Nucleus accumbens (tissue), 56 donors: ENCODE measurements at places on chromosomes 3 and 15.

DNA sequence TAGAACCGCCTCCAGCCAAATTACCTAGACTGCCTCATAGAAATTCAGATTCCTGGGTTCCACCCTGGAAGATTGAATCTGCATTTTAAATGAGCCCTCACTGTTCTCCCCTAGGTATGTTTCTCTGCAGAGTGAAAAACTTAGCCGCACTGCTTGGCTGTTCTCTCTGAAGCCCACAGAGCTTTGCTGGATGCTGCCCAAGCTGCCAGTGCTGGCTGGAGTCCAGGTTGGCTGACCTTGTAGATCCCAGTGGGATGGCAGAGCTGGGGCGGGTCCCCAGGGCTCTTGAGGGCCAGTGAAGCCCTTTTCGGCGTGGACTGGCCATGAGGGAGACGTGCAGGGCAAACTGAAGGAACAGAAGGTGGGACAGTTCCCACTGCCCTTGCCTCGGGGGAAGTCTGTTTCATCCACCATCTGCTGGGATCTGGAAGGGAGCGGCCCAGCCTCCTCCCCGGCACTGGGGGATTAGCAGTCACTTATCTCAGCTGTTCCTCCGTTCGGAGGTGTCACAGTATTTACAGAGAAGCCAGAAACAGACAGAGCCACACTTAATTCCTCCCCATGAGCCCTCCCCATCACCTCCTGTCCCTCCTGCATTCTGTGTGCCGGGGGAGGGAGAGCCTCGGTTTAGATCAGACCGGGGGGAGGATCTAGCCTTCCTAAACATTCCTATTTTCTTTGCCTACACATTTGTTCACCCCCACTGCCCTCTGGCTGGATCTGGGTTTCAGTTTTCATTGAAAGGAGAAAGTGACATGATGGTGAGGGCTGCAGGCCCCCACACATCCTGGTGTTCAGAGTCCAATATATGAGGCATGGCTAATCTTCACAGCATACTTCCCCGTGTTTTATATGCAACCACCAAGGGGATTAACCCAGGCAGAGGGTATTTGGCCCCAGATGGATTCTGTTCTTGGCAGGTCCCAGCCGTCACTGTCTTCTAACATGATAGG lies 4.1 kb upstream of the ACTC1 start:
- no peak for DNase-seq

GRCh38 chr3:65030847-65031463 lies 343.2 kb upstream of the ADAMTS9 start:
- DNase-seq, result no peak

DNA sequence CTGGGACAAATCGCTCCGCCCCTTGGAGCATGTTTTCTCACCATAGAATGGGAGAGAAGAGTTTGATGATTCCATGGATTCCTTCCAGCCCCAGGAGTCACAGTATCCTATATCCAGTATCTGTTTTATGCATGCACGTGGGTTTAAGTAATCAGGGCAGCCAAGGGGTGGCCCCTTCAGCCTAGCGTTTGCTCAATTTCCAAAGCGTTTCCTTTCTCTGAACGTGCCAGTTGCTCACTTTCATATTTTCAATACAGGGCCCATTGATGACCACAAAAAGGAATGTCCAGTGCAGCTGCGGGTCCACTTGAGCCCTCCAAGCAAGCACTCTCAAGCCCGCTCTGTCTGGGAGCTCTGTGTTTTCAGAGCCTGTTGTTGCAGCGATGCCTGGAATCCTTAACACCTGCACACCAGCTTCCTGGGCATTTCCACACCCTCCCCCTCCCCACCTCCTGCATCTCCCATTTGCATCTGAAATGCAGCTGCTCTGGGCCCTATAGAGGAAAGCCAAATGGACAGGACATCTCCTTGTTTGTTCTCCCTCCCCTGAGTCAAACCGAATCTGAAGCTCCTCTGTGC lies 164.3 kb upstream of the LPP start:
- DNase-seq, result no peak

- no peak for DNase-seq
These were observed 173.2 kb upstream of the CHRM5 start for GRCh38 chr15:33795070-33795469.

- no peak for DNase-seq
These were observed 316.2 kb upstream of the UMPS start for GRCh38 chr3:124413989-124414598.

GRCh38 chr3:121883507-121883906 lies 10.7 kb upstream of the SLC15A2 start:
- no peak for DNase-seq

- no peak for DNase-seq
These were observed 32.7 kb downstream of the UBXN7 start for GRCh38 chr3:196399485-196399945.

- no peak for DNase-seq
These were observed 5.5 kb downstream of the B4GALT4 start for GRCh38 chr3:119235151-119235550.

- DNase-seq, result no peak
These were observed 85.7 kb downstream of the ST6GAL1 start for GRCh38 chr3:187015903-187016638.

- DNase-seq, result no peak
These were observed 315.0 kb upstream of the LRRFIP2 start for GRCh38 chr3:37489355-37489754.

DNA sequence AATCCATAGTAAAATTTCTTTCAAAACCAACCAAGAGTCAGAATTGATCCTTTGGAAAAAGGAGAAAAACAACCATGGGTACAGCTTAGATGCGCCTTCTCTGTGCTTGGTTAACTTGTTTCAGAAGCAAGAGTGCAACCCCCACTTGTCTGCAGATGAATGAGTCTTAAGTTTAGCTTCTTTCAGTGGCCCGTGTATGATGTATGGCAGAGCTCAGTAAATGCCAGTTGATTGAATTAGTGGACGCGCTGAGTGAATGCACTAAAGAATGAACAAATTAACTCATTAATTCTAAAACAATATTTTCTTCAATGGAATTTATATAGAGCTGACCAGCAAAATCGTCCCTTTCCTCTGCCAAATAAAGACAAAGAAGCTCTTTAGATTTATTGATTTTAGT lies 67.0 kb upstream of the ARHGEF3 start:
- no peak for DNase-seq

- DNase-seq, result no peak
These were observed 197.5 kb downstream of the ADAMTS9 start for GRCh38 chr3:64490180-64490724.

DNA sequence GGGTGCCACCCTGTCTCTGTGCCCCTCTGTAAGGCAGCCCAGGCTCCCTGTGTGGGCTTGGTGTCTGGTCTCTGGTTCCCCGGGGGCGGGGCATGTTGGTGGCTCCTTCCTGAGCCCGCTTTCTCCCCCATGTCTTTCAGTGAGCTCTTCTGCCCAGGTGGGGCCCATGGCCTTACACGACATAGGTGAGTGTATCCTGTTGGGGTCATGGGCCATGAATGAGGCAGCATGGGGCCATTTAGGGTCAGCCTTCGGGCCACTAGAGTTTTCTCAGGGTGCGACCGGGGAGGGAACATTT lies 195.1 kb downstream of the UBE3A start:
- DNase-seq, result no peak

DNA sequence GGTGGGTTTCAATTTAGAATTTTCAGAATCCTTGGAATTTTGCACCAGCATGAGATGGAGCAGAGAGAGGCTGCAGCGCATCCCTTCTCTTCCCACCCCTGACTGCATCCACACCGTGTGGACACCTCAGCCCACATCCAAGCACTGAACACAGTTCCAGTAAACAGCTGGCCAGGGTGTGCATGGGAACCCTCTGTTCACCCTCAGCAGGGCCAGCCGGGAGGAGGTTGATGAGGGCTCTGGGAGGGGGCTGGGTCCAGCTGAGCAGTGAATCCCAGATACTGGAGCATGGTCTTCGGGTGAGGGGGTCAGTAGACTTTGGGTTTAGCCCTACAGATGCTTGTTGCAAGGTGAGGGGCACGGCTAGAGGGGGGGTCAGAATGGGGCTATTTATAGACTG lies 85.8 kb downstream of the RPLP1 start:
- no peak for DNase-seq

DNA sequence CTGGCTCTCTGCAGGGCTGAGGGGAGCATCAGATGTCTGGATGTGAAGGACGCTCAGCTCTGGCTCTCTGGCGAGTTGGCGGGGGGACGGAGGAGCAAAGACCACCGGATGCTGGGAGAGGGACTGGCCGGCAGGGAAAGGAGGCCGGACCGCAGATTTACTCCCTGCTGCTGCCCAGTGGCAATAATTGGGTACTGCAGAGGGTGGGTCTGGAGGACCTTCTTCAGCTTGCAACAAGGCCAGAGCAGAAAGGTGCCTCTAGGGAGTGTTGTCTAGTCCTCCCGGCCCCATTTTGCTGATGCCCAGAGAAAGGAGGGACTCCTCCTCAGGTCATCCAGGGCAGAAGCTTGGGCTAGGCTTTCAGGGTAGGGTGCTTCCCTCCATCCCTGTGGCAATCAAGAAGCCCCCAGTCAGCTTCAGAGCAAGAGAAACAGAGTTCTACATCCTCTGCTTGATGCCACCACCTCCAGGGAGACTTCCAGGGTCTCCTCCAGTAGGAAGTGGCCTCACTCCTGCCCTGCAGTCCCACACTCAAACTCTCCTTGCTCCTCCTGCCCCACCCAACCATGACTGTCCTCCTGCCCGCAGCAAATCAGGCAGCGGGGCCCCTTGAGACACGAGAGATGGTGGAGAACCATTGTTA lies 20.3 kb upstream of the CSPG4 start:
- no peak for DNase-seq

- no peak for DNase-seq
These were observed 207.1 kb downstream of the TBC1D2B start for GRCh38 chr15:77870195-77871065.

GRCh38 chr15:59738676-59739075 lies 49.6 kb upstream of the BNIP2 start:
- DNase-seq, result no peak

DNA sequence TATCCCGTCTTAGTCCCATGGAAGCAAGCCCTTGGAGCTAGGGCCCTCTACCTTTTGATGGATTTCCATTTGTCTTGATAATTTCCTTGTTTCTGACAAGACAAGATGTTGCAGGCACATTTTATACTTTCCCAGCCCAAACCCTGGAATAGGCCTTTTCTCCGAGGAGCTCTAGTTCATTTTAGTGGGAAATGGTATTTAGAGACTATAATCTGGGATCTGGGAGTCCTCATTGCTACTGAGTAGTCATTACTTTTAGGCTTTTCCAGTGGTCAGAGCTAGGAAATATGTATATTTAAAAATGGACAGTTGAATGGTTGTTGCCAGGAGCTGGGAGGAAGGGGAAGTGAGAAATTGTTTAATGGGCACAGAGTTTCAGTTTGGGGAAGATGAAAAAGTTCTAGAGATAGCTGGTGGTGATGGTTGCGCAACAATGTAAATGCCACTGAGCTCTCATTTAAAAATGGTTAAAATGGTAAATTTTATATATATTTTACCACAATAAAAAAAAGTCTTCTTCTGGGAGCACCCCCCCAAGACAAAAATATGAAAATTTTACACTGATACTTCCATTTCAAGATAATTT lies 31.6 kb downstream of the MLH1 start:
- no peak for DNase-seq

DNA sequence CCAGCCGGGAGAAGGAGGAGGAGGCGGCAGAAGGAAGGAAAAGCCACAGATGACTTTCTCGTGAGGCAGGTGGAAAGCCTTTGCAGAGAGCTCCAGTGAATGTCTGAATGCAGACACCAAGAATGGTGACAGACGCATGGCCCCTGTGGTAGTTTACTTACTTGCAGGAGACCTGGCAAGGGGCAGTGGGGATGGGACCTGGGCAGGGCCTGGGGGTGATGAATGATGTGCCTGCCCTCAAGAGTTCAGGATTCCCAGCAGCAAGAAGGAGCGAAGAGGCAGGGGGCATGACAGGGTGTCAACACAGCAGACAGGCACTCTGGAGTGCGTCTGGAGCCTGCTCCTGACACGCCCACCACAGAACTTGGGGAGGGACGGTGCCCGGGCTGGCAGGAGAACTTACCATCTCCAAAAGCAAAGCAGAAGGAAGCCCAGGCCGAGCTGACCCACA lies 260.5 kb upstream of the LYSMD4 start:
- no peak for DNase-seq

DNA sequence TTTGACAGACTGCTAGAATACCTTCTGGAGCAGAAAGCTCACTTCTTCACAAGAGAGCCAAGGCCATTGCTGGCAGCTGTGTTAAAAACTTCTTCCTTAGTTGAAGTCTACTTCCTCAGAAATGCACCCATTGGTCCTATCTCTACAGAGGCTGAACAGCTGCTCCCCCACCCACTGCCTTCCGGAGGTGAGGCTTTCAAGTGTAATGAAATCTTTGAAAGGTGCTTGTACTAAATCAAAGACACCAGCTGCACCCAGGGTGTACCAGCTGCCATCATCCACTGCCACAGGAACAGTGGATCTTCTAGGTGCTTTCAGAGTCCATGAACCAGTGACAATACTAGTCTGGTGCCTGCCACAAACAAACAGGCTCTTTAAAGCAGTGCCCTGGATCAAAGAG lies 26.4 kb upstream of the HERC1 start:
- no peak for DNase-seq

DNA sequence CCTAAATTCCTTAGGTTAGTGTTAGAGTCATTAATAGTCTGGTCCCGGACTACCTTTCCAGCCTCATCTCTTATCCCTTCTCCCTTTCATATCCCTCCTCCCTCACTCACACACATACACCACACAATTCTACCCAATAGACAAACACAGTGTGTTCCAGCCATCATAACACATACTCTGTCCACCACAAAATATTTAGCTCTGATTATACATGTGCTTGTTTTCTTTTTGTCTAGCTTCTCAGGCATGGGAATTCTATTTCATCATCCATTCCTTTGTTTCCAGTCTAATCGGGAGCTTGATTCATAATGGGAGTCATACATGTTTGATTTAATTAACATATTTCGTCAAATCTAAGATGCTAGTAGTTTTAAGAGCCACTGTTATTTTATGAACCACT lies 161.8 kb upstream of the BFSP2 start:
- DNase-seq, result no peak

GRCh38 chr3:128764863-128765262 lies 38.9 kb downstream of the RAB7A start:
- DNase-seq, result no peak

DNA sequence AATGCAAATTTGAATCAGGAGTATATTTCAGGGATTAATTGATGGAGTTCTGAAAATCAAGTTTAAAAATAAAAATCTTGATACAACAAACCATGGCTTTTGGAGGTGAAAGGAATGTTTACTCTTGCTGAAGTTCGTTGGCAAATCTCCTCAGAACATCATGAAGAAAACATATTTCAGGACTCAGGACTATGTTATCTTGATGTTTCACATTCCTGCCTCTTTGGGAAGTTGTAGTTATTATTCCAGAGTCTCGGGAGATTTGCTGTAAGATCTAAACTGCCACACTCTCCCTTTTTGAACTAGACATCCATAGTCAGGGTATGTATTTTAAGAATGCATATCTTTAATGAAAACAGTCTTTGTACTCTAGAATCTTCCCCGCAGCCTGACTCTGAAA lies 271.2 kb downstream of the RBMS3 start:
- DNase-seq, result no peak
